ENCODE measurements at places on chromosomes 16 and 17.

DNA sequence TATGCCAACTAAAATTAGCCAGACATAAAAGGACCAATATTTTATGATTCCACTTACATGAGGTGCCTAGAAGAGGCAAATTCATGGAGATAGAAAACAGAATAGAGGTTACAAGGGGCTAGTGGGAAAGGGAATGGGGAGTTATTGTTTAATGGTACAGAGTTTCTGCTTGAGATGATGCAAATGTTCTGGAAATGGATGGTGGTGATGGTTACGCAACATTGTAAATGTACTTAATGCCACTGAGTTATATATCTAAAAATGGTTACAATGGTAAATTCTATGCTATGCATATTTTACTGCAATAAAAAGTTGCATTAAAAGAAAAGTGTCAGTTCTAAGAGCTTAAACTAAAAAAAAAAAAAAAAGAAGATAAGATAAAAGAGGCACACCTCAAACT lies 17.9 kb downstream of the MT1X start:
- DNase-seq = no peak

- peak; percentile 86 for DNase-seq
Observed at GRCh38 chr17:73196500-73196899, 3.6 kb downstream of the COG1 start.

DNA sequence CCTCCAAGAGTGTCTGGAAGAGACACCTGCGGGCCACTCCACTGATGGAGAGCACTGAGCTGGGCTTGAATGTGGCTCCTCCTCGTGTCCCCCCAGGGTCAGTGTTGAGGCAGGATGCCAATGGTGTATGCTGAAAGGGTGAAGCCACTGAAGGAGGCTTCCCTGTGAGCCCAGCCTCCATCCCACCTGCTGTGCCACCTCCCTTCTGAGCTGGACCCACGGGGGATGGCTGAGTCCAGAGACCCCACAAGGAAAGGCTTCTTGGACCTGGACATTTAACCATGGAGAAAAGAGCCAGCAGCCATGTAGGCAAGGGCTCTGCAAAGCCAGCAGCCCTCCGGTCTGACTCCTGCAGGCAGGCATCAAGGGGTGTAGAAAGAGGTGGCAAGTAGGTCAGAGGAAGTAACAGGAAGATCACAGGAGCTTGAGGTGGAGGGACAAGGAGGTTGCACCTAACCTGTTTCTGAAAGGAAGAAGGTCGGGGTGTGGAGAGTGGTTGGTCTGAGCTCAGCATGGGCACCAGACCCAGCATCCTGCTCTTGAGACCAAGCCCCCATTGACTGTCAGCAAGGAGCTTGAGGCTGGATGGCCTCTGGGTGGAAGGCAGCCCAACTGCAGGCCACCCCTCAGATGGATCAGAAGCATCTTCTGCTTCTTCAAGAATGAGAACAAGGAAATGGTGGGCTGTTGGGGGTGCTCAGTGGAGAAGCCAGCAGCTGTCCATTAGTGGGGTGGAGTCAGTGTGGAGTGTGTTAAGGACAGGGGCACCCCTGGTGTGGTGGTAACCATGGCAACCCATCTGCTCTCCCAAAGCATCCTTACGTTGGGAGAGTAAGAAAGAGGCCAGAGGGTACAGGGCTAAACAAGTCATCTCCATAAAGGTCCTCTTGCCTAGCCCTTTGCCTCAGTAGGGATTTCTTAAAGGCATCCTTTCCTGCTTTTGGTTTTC lies 80.7 kb downstream of the PLD6 start:
- no peak for DNase-seq

DNA sequence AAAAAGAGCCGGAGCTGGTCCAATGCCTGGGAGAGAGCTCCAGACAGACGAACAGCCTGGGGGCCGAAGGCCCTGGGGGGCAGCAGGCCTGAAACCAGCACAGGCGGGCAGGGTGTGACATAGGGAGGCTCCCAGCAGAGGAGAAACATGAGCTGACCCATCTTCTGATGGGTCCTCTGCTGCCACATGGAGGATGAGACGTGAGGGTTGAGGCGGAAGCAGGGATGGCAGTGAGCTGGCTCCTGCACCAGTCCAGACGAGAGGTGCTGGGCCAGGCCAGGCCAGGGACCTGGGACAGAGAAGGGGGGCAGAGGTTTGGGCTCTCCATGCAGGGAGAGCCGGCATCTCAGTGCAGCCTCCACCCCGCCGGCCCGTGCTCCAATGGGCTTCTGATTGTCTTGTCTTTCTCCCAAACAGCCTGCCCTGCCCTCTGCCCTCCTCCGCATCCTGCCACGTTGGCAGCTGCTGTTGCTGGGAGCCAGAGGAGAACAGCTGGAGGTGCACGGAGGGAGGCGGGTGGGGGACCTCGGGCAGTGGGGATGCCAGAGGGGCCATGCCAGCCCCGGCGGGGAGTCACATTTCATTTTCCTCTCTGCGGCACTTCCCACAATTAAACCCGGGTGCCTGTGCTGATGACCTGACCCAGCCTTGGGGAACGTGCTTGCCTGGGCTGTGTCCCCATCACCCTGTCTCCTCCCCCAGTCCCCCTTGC lies 139.1 kb upstream of the GSE1 start:
- DNase-seq = peak; percentile 63

DNA sequence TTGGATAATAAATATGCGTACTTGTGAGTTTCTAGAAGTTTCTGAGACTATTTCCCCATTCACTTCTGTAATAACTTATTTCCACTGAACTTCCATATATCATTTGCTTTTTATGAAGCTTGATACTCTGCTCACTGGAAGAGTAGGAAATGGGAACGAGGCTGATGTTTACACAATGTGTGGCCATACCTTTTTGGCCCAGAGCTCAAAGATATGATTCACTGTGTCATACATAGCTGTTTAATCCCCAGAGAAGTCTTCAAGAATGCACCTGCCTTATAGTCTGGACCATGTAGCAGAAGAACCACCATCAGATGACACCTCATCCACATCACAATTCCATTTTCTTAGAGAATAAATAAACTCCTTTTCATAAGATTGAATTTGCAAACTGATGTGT lies 40.3 kb upstream of the TEKT3 start:
- no peak for DNase-seq

- no peak for DNase-seq
Observed at GRCh38 chr17:47615766-47616424, 33.8 kb upstream of the KPNB1 start.

GRCh38 chr16:23249830-23250229 lies 52.3 kb upstream of the SCNN1B start:
- no peak for DNase-seq

- DNase-seq = no peak
Observed at GRCh38 chr17:81239714-81240555, 817 bp downstream of the NDUFAF8 start.
